Suprapubic skin (tissue), 4 donors: ENCODE measurements at places on chromosomes 12 and 14. TPM values are rescaled to one million over a fixed set of nuclear protein-coding genes. Genes with fewer than 3 reads are reported as not detected.
A peak's percentile ranks its signal among the peaks of the same experiment; 100 is the strongest.

The NAA30 gene
- 17.7 TPM for total RNA-seq

GRCh38 chr12:6285063-6285477 lies 25.4 kb upstream of the PLEKHG6 start:
- H3K4me1 ChIP-seq: peaks cover 19% of the 10 kb centered on the region
- no peak overlapping the region for H3K27ac ChIP-seq
- no peak overlapping the region for H3K4me3 ChIP-seq
- H3K27me3 ChIP-seq: no peaks in the 10 kb centered on the region

- H3K4me3 ChIP-seq: no peak overlapping the region
- H3K27ac ChIP-seq: no peak overlapping the region
- no peaks in the 10 kb centered on the region for H3K36me3 ChIP-seq
- no peak for DNase-seq
Observed at GRCh38 chr14:36579001-36579555, 3.3 kb downstream of the NKX2-8 start.

The DNAJC22 gene
- total RNA-seq: 1.3 TPM

The B4GALNT1 gene
- total RNA-seq: not detected

GRCh38 chr12:85423947-85424346 lies 143.9 kb downstream of the ALX1 start:
- no peaks in the 10 kb centered on the region for H3K4me1 ChIP-seq
- DNase-seq: no peak
- peaks cover 11% of the 10 kb centered on the region for H3K27me3 ChIP-seq
- H3K36me3 ChIP-seq: no peaks in the 10 kb centered on the region
- no peak overlapping the region for H3K27ac ChIP-seq

DNA sequence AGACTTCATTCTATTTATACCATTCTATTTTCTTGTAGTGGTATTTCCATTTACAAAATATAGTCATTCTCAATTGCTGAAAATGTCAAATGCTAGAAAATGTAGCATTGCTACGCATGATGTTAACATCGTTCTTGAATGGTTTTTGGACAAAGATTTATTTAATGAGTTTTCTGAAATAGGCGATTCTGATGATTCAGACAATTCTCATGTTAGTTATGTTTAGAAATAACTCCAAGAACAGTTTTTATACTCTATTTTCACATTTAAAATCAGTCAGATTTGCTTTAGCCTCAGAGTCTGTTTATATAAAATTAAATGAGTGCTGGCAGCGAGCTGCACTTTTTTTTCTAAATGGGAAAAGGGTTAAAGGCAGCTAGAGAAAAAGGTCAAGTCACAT lies 414.8 kb upstream of the MGAT4C start:
- peaks cover 5% of the 10 kb centered on the region for H3K4me1 ChIP-seq
- no peaks in the 10 kb centered on the region for H3K27me3 ChIP-seq
- no peak overlapping the region for H3K4me3 ChIP-seq
- no peak for DNase-seq
- no peaks in the 10 kb centered on the region for H3K36me3 ChIP-seq

DNA sequence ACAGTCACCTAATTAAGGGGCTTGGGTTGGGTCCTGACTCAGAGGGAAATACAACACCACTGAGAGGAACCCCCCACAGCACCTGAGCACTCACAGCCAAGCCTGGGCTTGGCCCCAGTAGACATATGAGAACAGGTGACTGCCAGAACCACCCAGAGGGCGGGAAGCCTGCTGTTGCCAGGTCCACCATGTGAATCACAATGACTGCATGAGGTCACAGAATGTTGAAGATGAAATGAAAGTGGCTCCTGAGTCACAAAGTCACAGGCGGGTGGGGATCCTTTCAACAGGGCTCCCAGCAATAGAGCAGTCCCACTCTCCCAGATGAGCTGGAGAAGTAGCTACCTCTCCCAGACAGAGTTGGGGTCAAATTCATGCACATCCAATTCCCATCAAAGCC lies at the start of gene LRRC74A:
LRRC74A (plus strand) TSS at position 287 of the 400 bp plus-strand sequence. CDS start 290 bp downstream, outside the sequence.
- no peak within 1 kb of the TSS for H3K4me3 ChIP-seq
- H3K27me3 ChIP-seq: no peaks in the 10 kb centered on the region
- H3K27ac ChIP-seq: no peak within 1 kb of the TSS
- no peak for DNase-seq

- DNase-seq: no peak
- no peak overlapping the region for H3K27ac ChIP-seq
- no peaks in the 10 kb centered on the region for H3K4me1 ChIP-seq
- H3K4me3 ChIP-seq: no peak overlapping the region
- no peaks in the 10 kb centered on the region for H3K36me3 ChIP-seq
- peaks cover 10% of the 10 kb centered on the region for H3K27me3 ChIP-seq
Observed at GRCh38 chr12:130179191-130179590, 16.9 kb downstream of the FZD10 start.

DNA sequence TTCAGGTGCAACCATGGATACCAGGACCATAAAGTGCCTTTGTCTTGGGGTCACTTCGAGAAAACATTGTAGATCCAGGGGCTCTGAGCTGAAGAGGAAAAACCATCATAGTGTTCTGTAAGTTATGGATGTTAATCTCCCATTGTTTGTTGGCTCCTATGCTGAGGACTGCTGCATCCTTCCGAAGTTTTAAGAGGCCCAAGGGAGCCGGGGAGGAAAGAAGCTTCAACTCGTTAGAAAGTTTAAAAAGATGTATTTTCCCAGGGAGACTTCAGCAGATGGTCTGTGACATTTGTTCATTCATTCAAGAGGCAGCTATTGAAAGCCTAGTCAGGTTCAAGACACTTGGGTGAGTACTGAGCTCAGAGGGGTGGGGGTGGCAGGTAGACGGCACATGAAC lies 378.8 kb upstream of the TBX3 start:
- H3K27ac ChIP-seq: no peak overlapping the region
- H3K4me1 ChIP-seq: no peaks in the 10 kb centered on the region
- no peak overlapping the region for H3K4me3 ChIP-seq
- H3K27me3 ChIP-seq: peaks cover 6% of the 10 kb centered on the region
- no peaks in the 10 kb centered on the region for H3K36me3 ChIP-seq
- DNase-seq: no peak

- peaks cover 50% of the 10 kb centered on the region for H3K4me1 ChIP-seq
- no peak for DNase-seq
- H3K27ac ChIP-seq: peak overlapping the region; percentile 91
Observed at GRCh38 chr12:22627371-22627770, 2.4 kb downstream of the ETNK1 start.

The SPTB gene
- 0.51 TPM for total RNA-seq

The GNB3 gene
- 1.4 TPM for total RNA-seq

GRCh38 chr14:22386924-22387775 lies 201.9 kb downstream of the DAD1 start:
- H3K36me3 ChIP-seq: no peaks in the 10 kb centered on the region
- H3K4me1 ChIP-seq: peaks cover 4% of the 10 kb centered on the region
- DNase-seq: no peak
- H3K4me3 ChIP-seq: no peak overlapping the region
- H3K27me3 ChIP-seq: peaks cover 4% of the 10 kb centered on the region

- no peaks in the 10 kb centered on the region for H3K36me3 ChIP-seq
- no peak overlapping the region for H3K4me3 ChIP-seq
- no peak for DNase-seq
- H3K4me1 ChIP-seq: no peaks in the 10 kb centered on the region
Observed at GRCh38 chr14:34649344-34649743, 19.4 kb upstream of the SNX6 start.

- H3K4me3 ChIP-seq: no peak overlapping the region
- no peaks in the 10 kb centered on the region for H3K36me3 ChIP-seq
- H3K4me1 ChIP-seq: no peaks in the 10 kb centered on the region
- H3K27me3 ChIP-seq: no peaks in the 10 kb centered on the region
- no peak overlapping the region for H3K27ac ChIP-seq
Observed at GRCh38 chr14:44291366-44291915, 215.6 kb downstream of the FSCB start.

DNA sequence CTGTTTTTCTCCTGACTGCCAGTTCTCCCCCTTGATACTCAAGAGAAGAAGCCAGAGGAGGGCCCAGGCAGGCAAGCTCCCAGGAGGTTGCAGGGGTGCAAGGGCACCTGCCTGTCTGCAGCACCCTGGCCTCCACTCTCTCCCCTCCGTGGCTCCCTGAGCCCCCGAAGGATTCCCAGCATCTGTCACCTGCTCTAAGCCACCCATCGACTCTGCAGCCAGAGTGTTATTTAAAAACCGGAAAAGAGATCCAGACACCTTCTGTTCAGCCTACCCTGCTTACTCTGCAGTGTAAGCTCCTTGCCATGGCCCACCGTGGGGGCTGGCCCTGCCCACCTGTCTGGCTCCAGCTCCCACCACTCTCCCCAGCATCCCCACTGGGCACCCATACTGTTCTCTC lies 121.4 kb downstream of the KSR2 start:
- no peak overlapping the region for H3K27ac ChIP-seq
- H3K36me3 ChIP-seq: no peaks in the 10 kb centered on the region
- H3K4me3 ChIP-seq: no peak overlapping the region
- no peak for DNase-seq
- H3K27me3 ChIP-seq: peaks cover 34% of the 10 kb centered on the region

GRCh38 chr12:13135371-13136178 lies 32.1 kb upstream of the GSG1 start:
- peak overlapping the region; percentile 80 for H3K27ac ChIP-seq
- peak; percentile 92 for DNase-seq
- H3K36me3 ChIP-seq: no peaks in the 10 kb centered on the region
- no peaks in the 10 kb centered on the region for H3K27me3 ChIP-seq
- peaks cover 35% of the 10 kb centered on the region for H3K4me1 ChIP-seq

DNA sequence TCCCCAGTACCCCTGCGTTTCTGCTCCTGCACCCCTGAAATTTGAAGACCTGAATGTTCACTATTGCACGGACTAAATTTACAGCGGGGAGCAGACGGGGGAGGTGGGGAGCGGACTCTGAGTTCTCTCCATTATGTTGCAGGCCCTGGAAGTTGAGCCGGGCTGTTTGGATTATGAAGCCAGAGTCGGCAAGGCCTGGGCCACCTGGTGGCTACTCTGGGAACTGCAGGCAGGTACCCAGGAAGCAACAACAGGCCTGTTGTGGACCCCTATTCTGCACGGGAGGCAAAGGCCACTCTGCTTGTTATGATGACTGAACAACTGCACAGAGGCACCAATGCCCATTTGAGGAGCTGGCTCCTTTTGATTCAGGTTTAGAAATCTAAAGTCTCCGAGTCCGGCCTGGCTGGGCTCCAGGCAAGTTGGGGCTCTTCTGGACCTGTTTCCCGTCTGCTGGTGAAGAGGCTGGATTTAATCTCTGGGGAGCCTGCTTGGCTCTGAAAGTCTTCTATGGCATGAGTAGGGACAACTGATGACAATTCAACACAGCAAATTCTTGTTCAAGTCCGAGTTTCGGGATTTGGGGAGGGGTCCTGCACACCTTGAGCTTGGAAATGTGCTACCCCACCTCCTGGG lies 34.1 kb upstream of the FAM181A start:
- peak; percentile 89 for DNase-seq
- H3K4me3 ChIP-seq: no peak overlapping the region
- H3K36me3 ChIP-seq: no peaks in the 10 kb centered on the region
- H3K27me3 ChIP-seq: peaks cover 12% of the 10 kb centered on the region

- no peak for DNase-seq
- peaks cover 4% of the 10 kb centered on the region for H3K4me1 ChIP-seq
- no peak overlapping the region for H3K4me3 ChIP-seq
- no peaks in the 10 kb centered on the region for H3K36me3 ChIP-seq
- H3K27me3 ChIP-seq: no peaks in the 10 kb centered on the region
Observed at GRCh38 chr14:94805680-94806288, 35.9 kb upstream of the GSC start.

The SLC10A1 gene
- total RNA-seq: not detected

GRCh38 chr12:127165567-127166392 lies 1101.2 kb upstream of the TMEM132C start:
- H3K4me1 ChIP-seq: no peaks in the 10 kb centered on the region
- H3K27ac ChIP-seq: peak overlapping the region; percentile 65
- no peaks in the 10 kb centered on the region for H3K27me3 ChIP-seq
- DNase-seq: peak; percentile 83

DNA sequence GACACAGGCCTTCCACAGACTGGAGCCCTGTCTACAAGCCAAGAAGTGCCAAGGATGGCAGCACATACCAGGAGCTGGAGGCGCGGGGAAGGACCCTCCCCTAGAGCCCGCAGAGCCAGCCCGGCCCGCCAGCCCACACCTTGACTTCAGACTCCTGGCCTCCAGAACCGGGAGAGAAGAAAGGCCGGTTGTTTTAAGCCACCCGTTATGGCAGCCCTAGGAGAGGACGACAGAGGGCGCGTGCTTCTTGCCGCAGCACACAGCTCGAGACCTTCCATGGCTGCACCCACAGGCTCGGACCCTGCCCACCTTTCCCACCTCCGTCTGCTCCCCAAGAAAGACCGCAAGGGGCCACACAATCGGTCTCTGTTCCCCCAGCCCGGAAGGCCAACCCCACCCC lies 53.7 kb downstream of the RNF34 start:
- peaks cover 2% of the 10 kb centered on the region for H3K36me3 ChIP-seq
- peaks cover 20% of the 10 kb centered on the region for H3K4me1 ChIP-seq
- no peak overlapping the region for H3K27ac ChIP-seq
- no peak for DNase-seq
- H3K27me3 ChIP-seq: no peaks in the 10 kb centered on the region

GRCh38 chr12:14326699-14327098 lies 38.8 kb upstream of the ATF7IP start:
- DNase-seq: no peak
- no peak overlapping the region for H3K4me3 ChIP-seq
- H3K27ac ChIP-seq: no peak overlapping the region
- H3K4me1 ChIP-seq: no peaks in the 10 kb centered on the region
- H3K27me3 ChIP-seq: no peaks in the 10 kb centered on the region

The FAM161B gene
- total RNA-seq: 3.5 TPM

DNA sequence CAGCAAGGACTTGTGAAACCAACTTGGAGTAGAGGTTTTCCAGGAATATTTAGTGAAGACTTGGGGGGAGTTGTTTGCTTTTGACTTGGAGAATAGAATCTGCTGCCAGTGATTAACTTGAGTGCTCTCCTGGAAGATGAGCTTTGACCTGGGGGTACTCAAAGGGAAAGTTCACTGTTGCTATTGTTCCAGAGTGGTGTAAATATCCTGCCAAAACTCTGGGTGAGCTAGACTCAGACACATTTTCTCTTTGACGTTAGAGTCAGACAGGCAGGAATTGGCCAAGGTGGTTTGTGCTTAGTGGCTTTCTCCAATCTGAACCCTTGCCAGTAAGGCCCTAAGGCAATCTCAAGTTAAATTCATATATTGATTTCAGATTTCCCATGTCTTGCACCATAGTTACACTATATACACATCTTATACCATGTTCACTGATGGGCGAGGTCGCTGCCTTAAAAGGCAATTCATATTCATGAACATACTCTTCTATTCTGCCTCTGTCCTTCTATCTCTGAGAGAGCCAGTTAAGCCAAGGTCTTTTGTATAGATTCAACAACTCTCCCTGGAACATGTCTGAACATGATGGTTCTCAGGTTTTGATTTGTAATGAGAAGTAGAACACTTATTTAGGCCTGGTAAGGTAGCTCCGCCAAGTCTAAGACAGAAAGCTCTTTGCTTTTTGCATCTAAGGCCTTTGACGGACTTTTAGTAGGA lies 204.6 kb upstream of the SLC38A2 start:
- no peaks in the 10 kb centered on the region for H3K27me3 ChIP-seq
- peaks cover 37% of the 10 kb centered on the region for H3K4me1 ChIP-seq
- peak overlapping the region; percentile 28 for H3K27ac ChIP-seq
- no peaks in the 10 kb centered on the region for H3K36me3 ChIP-seq

- DNase-seq: no peak
- H3K27ac ChIP-seq: no peak overlapping the region
- no peaks in the 10 kb centered on the region for H3K27me3 ChIP-seq
- H3K4me3 ChIP-seq: no peak overlapping the region
Observed at GRCh38 chr12:81809829-81810595, 50.9 kb upstream of the PPFIA2 start.

The FAM181A gene
- total RNA-seq: not detected

The DRAM1 gene
- total RNA-seq: 4.8 TPM

- no peak overlapping the region for H3K4me3 ChIP-seq
- no peak for DNase-seq
Observed at GRCh38 chr14:33693237-33693636, 257.6 kb downstream of the EGLN3 start.

The NEUROD4 gene
- not detected for total RNA-seq
